ENCODE measurements at places on chromosomes 5 and 9. TPM values are rescaled to one million over a fixed set of nuclear protein-coding genes. Genes with fewer than 3 reads are reported as not detected.

BARHL1 gene
- not detected for total RNA-seq

SLC46A2 gene
- total RNA-seq: 0.23 TPM

SPATA31E1 gene
- not detected for total RNA-seq

HNRNPH1 gene
- 2,212 TPM for total RNA-seq

TCF7 gene
- 97.7 TPM for total RNA-seq

Measured in natural killer cell (primary cell).